Stimulated activated CD4-positive, alpha-beta T cell treated with anti-CD3 and anti-CD28 coated beads, TNF-alpha, amount 100 ng/mL, for 4 hours (primary cell): ENCODE measurements at places on chromosomes 5 and 9.

- DNase-seq = no peak
Observed at GRCh38 chr5:121962347-121962670, 534 bp downstream of the SRFBP1 start.

DNA sequence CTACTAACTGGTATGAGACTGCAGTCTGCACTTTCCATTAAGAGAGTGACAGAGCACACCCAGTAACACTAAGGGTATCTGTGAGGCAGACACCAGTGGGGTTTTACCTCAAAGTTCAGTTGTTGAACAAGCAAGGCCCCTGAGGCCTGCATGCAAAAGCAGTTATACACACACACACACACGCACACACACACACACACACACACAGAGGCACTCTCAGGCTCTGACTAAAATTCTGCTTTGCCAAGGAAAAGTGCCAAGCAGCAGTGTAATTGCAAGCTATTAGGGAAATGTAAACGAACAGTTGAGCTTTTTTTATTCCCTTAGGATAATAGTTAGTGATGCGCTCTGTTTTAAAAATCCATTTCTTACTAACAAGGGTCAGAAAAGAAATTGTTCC lies 377.1 kb downstream of the SPOCK1 start:
- DNase-seq = no peak

- no peak for DNase-seq
Observed at GRCh38 chr5:178849316-178849715, 10.4 kb upstream of the ZNF354B start.

DNA sequence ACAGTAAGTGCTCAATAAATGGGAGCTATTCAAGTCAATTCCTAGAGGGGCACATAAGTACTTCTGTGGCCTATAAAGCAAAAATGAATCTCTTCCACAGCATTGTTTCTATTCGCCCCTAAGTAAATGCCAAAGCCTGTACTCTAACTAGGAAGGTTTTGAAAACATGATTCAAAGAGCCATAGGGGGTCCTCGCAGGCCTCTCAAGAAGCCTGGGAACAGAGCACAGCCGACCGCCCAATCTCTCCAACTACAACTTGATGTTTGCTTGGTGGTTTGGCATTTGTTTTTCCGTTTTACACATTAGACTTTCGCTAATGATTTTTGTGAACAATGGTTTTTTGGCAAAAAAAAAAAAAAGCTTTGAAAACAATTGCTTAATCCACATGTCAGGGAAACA lies 19.4 kb downstream of the EFNA5 start:
- DNase-seq = no peak

GRCh38 chr9:124860582-124861341 lies 995 bp downstream of the RPL35 start:
- DNase-seq = no peak

- DNase-seq = no peak
Observed at GRCh38 chr9:16873126-16873802, 2.8 kb upstream of the BNC2 start.

DNA sequence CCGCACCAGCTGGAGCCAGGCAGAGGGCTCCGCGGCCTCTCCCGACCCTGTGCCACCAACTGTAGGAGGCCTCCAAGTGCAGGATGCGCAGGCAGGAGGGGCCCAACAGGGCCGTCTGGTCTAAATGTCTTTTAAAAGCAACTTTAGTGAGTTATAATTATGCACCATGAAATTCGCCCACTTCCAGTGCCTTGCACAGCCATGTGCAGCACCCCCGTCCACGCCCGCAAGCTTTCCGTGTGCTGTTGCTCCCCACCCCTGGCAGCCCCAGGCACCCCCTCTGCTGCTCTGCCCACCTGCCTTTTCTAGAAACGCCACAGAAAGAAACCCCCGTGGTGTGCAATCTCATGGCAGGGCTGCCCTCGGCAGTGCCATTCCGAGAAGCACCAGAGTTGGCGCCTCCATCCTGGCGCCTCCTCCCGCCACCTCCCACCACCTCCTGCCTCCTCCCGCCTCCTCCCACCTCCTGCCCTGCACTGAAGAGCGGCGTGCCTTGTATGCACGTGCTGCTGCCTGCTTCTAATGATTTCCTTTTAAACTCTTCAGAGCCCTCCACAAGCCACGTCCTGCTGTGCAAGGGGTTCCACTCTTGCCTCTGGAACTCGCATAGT lies 7.5 kb upstream of the SLC6A18 start:
- DNase-seq = no peak

- no peak for DNase-seq
Observed at GRCh38 chr5:71697967-71698366, 21.1 kb upstream of the CARTPT start.

DNA sequence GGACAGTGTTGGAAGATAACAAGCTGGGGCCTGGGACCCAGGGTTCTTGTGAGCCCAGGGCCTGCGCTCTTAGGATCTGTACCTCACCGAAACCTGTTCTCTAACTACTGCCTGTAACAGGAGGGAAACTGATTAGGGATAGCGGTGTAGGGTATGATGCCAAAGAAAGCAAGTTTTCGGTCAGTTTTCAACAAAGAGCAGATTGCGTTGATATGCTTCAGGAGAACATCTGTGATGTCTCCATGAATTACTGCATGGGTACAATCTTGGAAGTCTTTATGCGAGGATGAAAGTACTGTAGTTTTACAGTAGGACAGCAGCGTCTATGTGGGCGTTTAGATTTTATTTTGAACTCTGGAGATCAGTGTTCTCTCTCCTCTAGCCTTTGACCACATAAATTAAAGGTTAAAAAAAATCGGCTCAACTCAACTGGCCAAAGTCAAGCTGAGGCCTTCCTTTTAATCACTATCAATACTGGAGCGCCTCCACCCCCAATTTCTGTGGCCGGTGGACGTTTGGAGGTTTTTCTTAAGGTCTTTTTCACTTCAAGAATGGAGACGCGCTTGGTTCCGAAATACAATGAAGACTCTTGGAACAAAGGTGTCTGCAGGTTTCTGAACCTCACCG lies 3.0 kb downstream of the NFIL3 start:
- no peak for DNase-seq

GRCh38 chr5:133884569-133885311 lies 83.7 kb downstream of the C5orf15 start:
- no peak for DNase-seq

DNA sequence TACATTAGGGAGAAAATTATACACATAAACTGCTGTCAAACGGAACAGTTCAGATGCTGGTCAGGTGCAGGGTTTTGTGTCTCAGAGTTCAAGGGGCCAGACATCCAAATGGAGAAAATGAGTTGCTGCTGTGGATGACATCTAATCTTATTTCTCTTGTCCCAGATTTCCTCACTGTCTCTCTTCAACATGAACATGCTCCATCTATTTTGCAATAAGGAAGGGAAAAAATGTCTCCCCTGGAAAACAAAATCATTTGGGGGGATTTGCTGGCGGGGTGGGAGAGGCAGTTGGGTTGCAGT lies 51.2 kb downstream of the SHB start:
- no peak for DNase-seq

- no peak for DNase-seq
Observed at GRCh38 chr5:32684260-32684659, 26.9 kb upstream of the NPR3 start.

DNA sequence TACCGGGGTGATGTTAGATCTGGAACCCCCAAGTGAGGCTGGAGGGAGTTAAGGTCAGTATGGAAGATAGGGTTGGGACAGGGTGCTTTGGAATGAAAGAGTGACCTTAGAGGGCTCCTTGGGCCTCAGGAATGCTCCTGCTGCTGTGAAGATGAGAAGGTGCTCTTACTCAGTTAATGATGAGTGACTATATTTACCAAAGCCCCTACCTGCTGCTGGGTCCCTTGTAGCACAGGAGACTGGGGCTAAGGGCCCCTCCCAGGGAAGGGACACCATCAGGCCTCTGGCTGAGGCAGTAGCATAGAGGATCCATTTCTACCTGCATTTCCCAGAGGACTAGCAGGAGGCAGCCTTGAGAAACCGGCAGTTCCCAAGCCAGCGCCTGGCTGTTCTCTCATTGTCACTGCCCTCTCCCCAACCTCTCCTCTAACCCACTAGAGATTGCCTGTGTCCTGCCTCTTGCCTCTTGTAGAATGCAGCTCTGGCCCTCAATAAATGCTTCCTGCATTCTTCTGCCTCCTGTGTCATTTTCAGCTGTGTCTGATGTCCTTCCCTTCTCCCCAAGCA lies 2.3 kb upstream of the MYOZ3 start:
- DNase-seq = no peak

GRCh38 chr9:5846501-5846921 lies 13.6 kb upstream of the ERMP1 start:
- no peak for DNase-seq

DNA sequence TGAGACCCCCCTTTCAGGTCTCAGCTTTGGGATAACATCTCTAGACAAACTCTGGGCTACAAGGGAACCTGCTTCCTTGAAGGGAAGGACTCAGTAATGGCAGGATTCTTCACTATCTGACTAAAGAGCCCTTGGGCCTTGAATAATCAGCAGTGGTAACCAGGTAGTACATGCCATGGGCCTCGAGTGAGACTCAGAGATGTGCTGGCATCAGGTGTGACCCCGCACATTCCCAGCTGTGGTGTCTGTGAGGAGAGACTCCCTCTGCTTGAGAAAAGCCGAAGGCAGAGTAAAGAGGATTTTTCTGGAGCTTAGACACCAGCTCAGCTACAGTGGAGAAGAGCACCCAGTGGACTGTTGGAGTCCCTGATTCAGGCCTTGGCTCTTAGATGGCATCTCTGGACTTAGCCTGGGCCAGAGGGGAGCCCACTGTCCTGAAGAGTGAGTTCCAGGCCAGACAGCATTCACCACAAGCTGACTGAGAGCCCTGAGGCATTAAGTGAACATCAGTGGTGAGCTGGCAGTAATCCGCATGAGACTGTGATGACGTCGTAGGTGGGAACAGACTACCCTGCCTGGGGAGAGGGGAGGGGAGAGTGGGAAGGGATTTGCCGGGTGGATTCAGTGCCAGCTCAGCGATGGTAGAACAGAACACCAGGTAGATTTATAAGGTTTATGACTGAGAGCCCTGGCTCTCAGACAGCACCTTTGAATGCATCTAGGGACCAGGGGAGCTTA lies 5.3 kb upstream of the ZNF782 start:
- no peak for DNase-seq

DNA sequence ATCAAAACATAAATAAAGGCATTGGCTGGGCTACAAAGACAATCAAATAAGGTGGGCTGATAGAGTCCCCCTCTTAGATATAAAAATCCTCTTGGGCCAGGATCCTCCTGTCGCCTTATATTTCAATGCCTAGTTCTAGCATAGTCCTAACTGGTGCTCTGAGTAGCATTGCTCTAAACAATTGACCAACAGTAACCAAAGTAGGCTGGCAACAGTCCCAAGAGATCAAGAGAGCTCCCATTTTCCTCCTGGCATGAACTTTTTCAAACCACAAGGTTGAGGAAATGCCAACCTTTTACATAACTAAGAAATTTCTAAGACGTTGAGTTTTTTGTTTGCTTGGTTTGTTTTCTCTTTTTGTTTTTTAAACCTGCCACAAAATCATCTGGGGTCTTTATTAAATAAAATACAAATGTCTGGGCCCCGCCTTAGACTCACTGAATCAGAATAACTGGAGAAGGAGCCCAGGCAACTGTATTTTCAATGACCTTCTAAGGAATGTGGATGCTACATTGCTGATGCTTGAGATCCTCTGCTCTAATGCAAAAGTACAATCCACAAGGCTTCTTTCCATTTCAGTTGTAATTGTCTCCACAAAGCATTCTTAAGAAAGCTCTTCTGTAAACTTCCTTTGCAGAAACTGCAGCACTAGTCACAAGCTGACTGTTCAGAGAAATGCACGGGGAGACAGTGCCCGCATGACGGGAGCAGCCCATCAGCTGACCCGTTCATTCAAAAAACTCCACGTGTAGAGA lies 2.9 kb downstream of the SLC45A2 start:
- no peak for DNase-seq

- no peak for DNase-seq
Observed at GRCh38 chr9:221989-222776, 7.5 kb downstream of the DOCK8 start.

- no peak for DNase-seq
Observed at GRCh38 chr9:116596646-116597045, 90.5 kb upstream of the TRIM32 start.

- no peak for DNase-seq
Observed at GRCh38 chr9:106717686-106718085, 145.3 kb upstream of the ZNF462 start.

DNA sequence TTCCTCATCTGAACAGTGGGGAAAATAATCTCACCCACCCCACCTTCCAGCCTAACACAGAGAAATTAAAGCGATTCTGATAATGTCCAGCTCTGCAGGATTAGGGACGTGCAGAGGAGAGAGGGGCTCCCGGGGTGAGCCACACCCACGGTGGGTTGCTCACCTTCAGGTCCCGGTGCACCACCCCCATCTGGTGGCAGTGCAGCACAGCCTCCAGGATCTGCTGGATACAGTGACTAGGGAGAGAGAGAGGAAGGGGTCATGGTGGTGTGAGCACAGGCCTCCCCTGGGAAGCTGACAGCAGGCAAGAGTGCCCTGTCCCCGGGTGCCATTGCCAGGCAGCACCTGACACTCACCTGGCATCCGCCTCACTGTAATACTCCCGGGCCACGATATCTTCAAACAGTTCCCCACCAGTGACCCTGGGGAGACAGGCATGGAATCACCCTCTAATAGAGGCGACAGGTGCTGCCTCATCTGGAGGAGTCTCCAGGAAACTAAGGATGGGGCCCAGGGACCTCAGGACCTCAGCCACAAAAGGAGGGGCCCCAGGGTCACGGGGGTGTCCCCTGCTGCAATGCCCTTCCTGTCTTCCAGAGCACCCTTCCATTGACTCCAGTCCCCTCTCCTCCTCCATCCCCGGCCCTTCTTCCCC lies 33.0 kb downstream of the CAMK2A start:
- no peak for DNase-seq

DNA sequence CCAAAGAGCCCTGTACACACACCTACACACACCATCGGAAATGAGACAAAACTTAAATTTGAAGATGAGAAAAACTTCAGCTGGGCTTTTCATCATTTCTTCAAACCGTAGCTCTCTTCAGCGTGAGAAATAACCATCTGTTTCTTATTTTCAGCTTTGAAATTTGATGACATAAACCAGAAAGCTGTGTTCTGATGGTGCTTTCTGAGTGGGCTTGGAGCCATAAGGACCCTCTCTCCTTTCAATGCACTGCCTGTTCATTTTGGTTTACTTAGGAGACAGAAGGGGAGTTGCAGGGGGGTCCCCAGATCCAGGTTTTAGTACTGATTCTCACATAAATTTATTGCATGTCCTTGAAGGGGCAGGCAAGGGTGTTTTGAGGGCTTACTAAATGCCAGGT lies 9.5 kb downstream of the FBXO10 start:
- no peak for DNase-seq

DNA sequence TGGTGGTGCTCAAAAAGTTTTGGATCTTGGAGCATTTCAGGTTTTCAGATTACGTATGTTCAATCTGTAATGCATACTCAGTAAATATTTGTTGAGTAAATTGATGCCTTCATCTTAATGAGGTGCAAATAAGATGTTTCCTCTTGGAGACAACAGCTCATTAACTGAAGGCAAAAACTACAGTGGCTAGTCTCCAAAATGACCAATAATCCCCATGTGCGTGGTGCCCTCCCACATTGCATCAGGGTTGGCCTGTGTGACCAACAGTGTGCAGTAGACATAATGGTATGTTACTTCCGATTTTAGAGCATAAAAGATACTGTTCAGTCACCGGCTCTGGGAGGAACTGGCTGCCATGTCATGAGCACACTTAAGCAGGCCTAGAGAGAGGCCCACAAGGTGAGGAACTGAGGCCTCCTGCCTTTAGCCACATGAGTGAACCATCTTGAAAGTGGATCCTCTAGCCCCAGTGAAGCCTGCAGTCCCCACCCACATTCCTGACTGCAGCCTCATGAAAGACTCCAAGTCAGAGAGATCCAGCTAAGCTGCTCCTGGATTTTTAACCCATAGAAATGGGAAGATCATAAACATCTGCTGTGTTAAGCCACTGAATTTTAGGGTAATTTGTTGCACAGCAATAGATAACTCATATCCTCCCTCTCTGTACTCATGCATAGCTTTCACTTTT lies 55.7 kb downstream of the LIFR start:
- DNase-seq = no peak
